CD4-positive, alpha-beta T cell treated with Interleukin-10 for 1 hour (primary cell): ENCODE measurements at places on chromosomes 13 and 19.
A peak's percentile ranks its signal among the peaks of the same experiment; 100 is the strongest.

- DNase-seq: no peak
Observed at GRCh38 chr13:113203507-113204377, 4.7 kb downstream of the PCID2 start.

GRCh38 chr13:112450904-112451240 is 74.7 kb downstream of the SPACA7 start:
- DNase-seq: no peak

DNA sequence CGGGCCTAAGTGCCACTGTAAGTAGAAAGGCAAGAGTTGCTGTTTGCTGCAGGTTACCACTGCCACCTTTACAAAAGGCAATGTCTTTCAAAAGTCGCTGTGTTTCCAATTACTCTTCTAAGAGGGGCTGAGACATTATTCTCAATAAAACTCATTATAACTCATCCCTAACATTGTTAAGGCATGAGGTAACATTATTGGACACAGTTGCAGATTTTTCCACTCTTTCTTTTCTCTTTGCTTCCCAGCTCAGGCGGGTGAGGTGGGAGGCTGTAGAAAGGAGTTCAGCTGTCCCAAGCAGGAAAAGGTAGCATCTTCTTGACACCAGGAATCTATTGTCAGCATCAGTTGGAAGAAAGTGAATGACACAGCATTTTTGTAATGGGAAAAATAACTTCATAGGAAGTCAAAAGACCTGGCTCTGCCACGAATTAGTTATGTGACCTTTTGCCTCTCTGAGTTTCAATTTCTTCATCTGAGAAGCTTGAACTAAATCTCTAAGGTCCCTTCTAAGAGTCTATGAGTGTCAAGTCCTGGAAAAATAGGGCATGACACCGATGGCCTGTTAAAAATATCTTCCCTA is 2.1 kb upstream of the UBL3 start:
- DNase-seq: no peak

- DNase-seq: no peak
Observed at GRCh38 chr13:39836038-39836437, 180.6 kb downstream of the COG6 start.

- DNase-seq: peak; percentile 70
Observed at GRCh38 chr19:10074153-10074552, 12.0 kb upstream of the SHFL start.
